Stimulated activated CD4-positive, alpha-beta T cell treated with anti-CD3 and anti-CD28 coated beads, Interleukin-1b, Interleukin-23, amount 100 ng/mL, for 48 hours (primary cell): ENCODE measurements at places on chromosomes 2 and 18.

DNA sequence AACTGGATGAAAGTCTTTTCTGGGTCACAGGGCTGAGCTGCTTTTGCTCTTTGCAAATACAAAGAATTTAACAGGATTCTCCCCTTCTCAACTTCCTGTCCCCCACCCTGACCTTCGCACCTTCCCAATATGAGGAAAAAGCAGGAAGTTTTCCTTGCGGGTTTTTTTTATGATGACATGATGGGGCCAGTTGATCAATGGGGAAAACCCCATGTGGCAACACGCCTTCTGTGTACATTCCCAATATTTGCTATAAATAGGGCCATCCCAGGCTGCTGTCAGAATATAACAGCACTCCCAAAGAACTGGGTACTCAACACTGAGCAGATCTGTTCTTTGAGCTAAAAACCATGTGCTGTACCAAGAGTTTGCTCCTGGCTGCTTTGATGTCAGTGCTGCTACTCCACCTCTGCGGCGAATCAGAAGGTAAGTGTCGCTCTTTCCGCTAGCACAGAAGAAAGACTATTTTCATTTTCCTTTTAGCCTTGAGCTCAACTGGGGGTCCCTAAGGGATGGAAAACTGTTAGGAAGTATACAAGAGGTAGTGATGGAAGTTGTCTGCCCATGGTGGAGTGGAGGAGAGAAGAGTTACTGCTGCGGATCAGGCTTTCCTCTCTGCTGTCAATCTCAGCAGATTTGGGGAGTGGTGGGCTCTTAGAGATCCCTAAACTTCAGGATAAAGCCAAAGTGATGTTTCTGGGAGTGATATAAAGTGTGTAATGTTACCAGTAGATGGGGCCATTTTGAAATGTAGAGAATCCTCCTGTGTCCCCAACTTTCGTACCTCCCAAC lies at the start of gene CCL20:
TSS of gene CCL20 (plus strand) at position 281 of the 792 bp plus-strand sequence. CDS start at position 351, 70 bp downstream.
- DNase-seq: no peak

DNA sequence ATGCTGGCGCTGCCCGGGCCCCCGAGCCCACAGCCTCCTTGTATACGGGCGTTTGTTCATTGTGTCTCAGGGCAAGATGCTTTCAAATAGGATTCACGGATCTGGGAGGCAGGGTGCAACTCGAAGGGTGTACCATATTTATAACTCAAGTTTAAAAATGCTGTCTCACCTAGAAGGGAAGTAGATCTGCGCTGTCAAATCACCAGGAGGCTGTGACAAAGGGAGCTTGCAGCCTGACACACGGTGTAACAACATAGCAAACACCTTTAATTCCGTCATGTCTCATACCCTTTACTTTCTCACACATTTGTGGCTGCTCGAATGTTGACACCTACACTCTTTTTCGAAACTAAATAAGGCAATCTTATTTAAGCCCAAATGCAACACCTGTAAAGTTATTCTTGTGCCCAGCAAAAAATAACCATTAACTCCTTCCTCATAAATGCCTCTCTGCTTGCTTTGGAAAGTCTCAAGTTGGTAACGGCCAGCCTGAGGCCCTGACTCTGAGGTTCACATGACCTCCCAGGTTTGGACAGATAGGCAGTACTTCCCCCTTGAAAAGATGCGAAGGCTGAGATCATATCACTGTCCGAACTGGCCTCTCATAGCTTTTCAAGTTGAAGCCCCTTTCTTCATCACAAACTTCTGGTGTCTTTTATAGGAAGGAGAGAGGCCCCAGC lies 11.6 kb downstream of the ZEB2 start:
- no peak for DNase-seq

- DNase-seq: no peak
These were observed 217.1 kb downstream of the SETBP1 start for GRCh38 chr18:44897816-44898215.

DNA sequence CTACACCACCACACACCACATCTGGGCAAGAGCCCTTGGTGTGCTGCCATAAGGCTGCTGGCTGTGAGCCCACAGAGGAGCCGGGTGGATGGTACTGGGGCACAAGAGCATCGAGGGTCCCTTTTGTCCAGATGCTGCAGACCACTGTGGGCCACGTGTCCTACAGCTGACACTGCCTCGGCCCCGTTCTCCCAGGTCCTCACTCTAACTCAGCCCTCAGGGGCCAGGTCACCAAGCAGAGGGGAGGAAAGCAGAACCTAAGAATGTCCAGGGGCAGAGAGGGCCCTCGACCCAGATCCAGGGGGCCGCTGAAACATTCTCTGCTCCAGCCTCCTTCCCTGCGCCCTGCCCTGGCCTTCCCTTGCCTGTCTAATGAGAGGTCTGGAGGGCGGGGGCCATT lies 91.7 kb upstream of the ASB18 start:
- no peak for DNase-seq

DNA sequence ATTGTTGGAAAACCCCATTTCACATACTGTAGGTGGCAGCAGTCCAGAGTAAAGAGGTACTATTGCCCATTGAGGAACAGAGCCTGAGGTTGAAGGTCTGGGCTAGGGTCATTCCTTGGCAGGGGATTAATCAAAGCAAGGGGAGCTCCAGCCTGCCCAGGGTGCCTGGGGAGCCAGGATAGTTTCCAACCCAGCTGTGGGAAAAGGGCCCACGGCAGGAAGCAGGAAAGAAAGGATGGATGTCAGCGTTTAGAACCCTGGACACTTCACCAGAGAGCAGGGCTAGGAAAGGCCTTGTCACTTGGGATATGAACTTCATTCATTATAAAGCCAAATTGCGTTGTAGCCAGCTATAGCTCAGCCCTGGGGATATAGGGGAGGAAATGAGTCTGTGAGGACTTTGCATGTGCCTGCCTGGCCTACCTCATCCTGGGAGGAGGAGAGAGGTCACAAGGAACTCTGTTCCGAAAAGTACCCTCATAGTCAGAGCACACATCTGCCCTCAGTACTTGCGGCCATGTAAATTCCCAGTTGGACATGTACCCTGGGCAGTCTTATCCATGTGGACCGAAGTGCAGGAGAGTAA lies 140.2 kb upstream of the COPS8 start:
- DNase-seq: no peak

- DNase-seq: no peak
These were observed 254.5 kb downstream of the NEDD4L start for GRCh38 chr18:58298251-58299134.

DNA sequence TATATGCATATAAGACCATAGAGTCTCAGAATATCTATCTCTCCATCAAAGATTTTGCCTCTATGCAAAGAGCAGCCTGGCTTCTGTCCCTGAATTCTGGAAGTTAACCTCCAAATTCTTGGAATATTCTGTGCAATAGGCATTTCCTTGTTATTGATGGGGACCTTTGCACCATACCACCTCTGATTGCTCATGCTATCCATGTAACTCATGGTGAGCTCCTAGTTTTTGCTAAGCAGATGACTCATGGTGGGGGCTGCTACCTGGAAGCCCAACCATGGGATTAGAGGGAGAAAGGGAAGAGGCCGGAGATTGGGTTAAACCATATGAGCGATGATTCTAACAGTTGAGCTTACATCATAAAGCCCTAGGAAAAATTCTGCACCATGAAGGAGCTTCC lies 310.2 kb upstream of the FIGN start:
- no peak for DNase-seq

- DNase-seq: no peak
These were observed 193.7 kb downstream of the INO80D start for GRCh38 chr2:205892251-205892655.

- peak; percentile 6 for DNase-seq
These were observed at the start of gene SCN9A for GRCh38 chr2:166375736-166376487. TSS of gene SCN9A (minus strand) at chr2:166375944. CDS start at chr2:166311756, 64,188 bp downstream.
